Stimulated activated CD8-positive, alpha-beta memory T cell treated with anti-CD3 and anti-CD28 coated beads, Interleukin-7, amount 100 ng/mL, for 4 hours (primary cell): ENCODE measurements at places on chromosomes 7 and 10.

GRCh38 chr10:17375936-17376584 lies 78.3 kb downstream of the ST8SIA6 start:
- DNase-seq = peak; percentile 4

DNA sequence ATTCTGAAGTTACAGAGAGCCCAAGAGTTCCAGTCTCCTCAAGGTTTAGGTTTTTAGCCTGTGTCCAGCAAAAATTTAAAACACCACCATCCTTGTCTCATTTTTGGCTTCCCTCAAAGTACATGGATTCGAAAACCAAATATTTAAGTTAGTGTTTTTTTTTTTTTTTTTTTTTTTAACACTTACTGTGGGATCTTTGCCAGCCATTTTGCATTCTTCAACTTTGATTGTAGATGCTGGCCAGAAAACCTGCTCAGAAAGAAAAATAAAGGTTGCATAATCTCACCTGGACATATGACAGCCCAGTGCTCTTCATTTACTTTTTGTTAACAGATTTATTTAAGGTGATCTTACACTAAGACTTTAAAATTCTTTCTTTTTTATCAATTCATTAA lies 91.6 kb downstream of the SEMA3C start:
- DNase-seq = no peak

- no peak for DNase-seq
Observed at GRCh38 chr10:108443636-108444035, 1279.1 kb upstream of the SORCS1 start.

- no peak for DNase-seq
Observed at GRCh38 chr7:88545663-88546062, 213.8 kb upstream of the ZNF804B start.

DNA sequence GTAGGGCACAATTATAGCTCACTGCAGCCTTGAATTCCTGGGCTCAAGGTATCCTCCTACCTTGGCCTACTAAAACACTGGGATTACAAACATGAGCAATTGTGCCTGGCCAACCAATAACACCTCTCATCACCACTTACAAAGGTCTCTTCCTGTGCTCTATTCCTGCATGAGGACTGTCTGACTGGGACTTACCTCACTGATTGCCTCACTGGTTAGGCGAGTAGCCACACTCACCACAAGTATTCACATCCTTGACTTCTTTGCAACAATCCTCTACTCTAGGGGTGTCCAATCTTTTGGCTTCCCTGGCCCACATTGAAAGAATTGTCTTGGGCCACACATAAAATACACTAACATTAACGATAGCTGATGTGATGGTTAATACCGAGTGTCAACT lies 22.6 kb upstream of the PDIA4 start:
- no peak for DNase-seq

DNA sequence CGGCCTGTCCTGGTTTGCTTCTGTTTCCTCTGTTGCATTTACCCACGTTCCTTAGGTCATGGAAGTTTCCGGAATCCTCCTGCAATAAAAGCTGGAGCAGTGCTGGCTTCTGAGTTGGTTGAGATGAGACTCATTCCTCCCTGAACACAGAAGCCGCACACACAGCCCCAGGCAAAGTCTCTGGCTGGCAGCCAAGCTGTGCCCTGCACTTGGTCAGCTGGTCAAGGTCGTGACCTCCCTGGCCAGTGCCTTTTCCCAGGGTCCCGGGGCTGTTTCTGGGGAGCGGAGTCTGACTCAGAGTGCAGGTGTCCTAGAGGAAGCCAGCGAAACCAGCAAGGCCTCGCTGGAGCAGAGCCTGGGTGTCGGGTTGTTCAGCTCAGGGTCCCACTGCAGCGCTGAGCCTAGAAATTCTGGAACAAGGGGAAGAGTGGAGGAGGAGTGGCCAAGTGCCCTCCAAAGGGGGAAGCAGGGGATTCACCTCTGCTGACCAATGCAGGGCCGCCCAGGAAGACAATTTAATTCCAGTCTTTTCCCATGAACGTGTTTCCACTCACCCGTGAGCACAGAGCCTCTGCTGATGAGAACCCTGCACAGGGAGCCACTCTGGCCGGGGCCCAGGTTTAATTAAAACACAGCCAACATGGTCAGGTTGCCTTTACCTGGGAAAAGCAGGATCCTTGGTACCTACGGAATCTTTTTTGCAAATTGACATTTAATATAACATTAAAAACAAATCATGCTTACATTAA lies 245.5 kb upstream of the PPP2R2D start:
- DNase-seq = no peak

GRCh38 chr7:70893971-70894715 lies 237.8 kb upstream of the GALNT17 start:
- no peak for DNase-seq
